ENCODE measurements at places on chromosomes 2 and 18.

- DNase-seq: no peak
These were observed 87.3 kb downstream of the ACOXL start for GRCh38 chr2:110819711-110820110.

- DNase-seq: no peak
These were observed 797 bp downstream of the TXNL4A start for GRCh38 chr18:79987566-79987965.

DNA sequence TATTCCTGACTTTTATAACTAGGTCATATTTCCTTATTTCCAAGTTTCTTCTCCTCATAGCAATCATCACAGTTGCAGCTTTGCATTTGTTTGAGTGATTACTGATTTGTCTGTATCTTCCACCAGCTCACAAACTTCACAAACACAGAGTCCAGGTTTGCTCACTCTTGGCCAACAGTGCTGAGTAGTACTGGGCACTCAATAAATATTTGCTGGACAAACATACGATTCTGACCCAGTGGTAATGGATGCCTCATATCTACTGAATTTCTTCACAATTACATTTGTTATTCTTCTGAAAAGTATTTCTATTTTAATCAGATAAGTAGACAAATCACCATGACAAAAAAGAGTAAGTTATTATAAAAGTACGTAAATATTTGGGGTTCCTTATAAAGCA is 516.3 kb downstream of the TDRD15 start:
- DNase-seq: no peak

DNA sequence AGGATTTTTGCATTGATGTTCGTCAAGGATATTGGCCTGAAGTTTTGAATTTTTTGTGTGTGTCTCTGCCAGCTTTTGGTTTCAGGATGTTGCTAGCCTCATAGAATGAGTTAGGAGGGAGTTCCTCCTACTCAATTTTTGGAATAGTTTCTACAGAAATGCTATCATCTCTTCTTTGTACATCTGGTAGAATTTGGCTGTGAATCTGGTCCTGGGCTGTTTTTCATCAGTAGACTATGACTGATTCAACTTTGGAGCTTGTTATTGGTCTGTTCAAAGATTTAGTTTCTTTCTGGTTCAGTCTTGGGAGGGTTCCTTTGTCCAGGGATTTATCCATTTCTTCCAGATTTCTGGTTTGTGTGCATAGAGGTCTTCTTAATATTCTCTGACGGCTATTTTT is 166.7 kb downstream of the ST6GAL2 start:
- no peak for DNase-seq

DNA sequence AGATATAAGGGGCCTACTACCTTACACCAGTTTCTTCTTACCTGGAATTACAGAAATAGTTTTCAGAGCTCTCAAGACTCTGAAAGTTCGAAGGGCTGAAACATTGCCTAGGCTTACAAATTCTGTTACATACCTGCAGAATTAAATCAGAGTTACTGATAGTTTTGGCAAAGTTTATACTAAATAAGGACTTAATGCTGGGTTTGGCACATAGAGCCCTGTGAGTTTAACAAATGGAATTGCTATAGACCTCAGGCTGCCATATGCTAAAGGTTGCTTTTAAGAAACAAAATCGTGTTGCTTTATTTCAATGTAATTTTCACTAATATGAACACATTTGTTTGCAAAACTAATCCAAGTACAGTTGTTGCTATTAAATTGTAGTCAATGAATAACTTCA is 40.1 kb downstream of the SCN3A start:
- DNase-seq: no peak

- no peak for DNase-seq
These were observed 48.2 kb upstream of the TMEM200C start for GRCh38 chr18:5943514-5943913.

DNA sequence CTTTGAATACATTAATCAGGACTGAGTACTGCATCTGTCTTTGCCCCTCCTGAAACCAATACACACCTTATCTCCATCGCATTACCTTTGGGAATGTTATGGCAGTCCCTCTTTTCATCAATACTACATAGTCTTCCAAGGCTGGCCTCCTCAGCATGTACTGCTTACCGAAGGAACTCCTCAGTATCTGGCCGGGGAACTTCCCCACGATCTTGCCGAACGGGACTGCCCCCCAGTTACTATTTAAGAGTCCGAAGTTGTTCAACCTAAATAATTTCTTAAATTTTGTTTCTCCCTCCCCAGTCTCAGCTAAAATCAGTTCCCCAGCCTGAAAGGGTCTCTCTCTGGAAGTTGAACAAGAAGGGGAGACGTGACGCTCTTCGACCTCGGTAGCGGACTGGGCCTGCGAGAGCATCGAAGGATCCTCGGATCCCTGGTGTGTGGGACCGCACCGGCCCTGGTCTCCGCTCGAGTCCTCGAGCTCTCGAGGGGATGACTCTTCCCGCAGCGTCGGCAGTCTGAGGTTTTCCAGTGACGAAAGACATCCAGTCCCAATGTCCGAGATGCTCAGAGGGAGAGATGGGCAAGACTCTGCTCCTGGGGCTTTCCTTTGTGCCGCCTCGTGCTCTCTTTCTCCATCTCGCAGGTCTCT is 489 bp downstream of the TRMT61B start:
- no peak for DNase-seq

- DNase-seq: no peak
These were observed 47.6 kb downstream of the GNAL start for GRCh38 chr18:11736656-11737055.

- no peak for DNase-seq
These were observed 156.6 kb downstream of the INO80D start for GRCh38 chr2:205929246-205929942.

- DNase-seq: no peak
These were observed 65.6 kb downstream of the TLK1 start for GRCh38 chr2:171095014-171095582.

DNA sequence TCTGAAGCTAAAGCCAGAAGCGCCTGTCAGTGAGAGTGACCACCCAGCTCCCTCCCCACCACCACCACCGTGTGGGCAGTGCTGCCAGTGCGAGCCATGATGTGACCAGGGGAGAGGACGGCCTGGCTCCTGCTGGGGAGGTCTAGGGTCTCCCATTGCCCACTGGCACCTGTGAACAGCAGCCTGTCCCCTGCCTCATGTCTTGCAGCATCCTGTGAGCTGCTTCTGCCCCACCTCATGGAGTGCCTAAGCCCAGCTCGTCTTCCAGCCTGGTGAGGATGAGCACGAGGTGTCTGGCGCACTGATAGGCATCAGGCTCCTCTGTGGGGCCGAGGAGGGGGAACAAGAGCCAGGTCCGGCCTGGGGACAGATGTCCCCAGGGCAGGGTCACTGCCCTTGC is 61.4 kb downstream of the FAM168B start:
- DNase-seq: no peak

- no peak for DNase-seq
These were observed 108.1 kb upstream of the MSTN start for GRCh38 chr2:190170673-190171072.

- DNase-seq: peak; percentile 4
These were observed 189.0 kb downstream of the RPIA start for GRCh38 chr2:88880441-88880953.

GRCh38 chr2:60552078-60552850 is 1.2 kb downstream of the BCL11A start:
- no peak for DNase-seq

DNA sequence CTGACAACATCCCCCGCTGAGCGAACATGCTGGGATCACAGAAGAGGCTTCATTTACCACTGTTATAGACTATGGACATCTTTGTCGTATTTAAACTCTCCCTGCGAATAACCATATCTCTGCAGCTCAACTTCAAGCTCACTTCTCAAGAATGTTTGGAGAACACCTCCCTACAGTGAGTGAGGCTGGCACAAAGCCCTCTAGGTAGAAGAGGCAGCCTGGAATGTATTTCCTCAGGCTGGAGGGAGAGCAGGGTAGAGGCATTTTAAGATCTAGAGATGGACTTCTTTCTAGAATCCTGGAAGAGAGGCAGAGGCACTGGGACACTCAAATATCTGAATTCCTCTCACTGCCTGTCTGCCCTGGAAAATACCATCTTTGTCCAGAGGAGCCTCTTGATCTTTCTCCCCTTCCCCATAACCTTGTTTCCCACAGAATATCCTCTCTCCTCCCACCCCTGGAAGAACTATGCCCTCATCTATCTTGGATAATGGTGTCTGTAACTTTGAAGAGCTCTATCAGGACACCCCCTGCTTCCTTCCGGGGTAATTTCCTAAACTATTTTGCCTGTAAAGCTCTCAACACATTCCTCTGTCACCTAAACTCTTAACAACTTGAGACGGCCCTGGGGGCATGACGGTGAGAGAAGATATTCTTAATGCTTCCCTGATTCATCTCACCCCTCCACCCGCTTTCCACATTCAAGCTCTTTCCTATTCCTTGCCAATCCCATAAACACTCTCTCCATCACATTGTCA is 2.4 kb upstream of the ANTXR1 start:
- no peak for DNase-seq

- DNase-seq: no peak
These were observed 75.3 kb upstream of the NPAS2 start for GRCh38 chr2:100744589-100744988.

DNA sequence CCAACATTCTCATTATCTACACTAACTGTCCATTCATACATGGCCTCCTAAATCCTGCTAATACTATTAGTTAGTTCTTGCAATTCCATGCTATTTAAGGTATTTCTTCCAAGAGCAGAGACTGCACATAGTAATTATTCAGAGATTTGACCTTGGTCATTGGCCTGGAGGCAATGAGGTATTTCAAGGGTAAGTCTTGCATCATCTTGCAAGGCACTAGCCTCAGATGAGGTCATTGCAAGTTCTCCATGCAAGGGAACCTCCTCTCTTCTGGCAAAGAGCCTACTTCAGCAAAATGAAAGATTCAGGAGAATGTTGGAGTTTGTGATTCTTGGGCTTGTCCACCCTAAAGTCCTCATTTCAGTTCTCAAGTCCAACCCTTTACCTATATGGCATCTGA is 48.5 kb upstream of the IKZF2 start:
- DNase-seq: no peak

DNA sequence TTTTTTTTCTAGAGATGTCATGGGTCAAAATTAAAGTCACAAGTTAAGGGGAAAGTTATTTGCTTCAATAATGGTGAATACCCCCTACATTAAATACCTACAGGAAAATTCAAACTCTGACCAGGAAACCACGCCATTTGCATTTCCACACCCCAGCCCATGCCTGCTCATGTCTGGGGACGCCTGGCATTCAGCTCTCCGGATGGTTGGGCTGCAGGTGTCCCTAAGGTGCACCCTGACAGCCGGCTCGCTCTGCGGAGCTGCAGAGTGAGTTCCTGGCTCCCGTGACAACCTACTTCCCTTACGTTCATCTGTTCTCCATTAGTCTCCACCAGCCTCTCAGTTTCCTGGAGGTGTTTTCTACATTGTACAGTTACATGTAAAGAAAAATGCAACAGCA is 122.7 kb upstream of the RIOK3 start:
- no peak for DNase-seq

- no peak for DNase-seq
These were observed 50.8 kb downstream of the EDAR start for GRCh38 chr2:108938077-108938710.

GRCh38 chr2:16277117-16277516 is 336.8 kb downstream of the MYCN start:
- no peak for DNase-seq

DNA sequence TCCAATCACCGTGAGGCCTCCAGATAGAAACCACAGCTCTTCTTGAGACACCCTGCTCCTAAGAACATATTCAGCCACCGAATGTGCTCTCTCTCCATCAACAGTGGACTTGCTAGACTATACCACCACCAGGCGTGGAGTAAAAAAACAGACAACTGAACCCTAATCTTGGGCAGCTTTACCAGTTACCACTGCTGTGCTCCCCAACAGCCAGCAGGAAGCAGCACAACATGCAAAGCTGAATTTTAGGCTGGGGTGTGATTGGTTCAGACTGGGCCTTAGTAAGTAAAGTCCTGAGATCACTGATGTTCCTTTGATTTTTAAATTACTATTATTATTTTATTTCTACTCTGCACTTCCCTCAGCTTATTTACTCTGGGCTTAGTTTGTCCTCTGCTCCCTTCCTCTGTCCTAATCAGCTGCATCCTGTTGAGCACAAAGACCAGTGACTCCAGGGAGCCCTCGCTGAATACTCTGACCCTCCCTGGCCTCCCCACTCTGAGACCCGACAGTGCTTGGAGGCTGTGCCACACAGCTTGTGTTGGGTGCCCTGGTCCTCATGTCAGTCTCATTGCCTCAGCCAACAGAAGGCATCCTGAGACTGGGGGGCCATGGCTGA is 21.9 kb downstream of the MRPL35 start:
- no peak for DNase-seq

- DNase-seq: no peak
These were observed 53.8 kb upstream of the ASB18 start for GRCh38 chr2:236317938-236318396.

- DNase-seq: peak; percentile 46
These were observed 332.7 kb upstream of the POU3F3 start for GRCh38 chr2:104521247-104521646.

DNA sequence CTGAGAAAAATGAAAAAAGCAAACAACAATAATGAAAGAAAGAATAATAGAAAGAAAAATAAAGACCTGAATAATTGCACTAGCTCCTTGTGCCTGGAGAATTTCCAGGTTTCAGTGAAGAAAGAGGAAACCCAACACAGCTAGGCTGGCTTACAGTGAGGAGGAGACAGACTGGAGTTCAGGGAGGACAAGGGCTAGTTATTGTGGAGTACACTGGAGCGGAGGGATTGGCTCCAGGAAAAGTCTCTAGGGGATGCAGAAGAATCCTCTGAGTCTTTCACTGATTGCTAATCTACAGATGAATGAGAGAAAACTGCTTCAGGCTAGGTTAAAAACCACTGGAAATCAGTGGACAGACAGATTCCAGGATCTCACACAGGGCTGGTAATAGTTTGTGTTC is 163.6 kb upstream of the RBMS1 start:
- DNase-seq: no peak

- no peak for DNase-seq
These were observed 85.9 kb downstream of the SPTBN1 start for GRCh38 chr2:54541995-54542394.

DNA sequence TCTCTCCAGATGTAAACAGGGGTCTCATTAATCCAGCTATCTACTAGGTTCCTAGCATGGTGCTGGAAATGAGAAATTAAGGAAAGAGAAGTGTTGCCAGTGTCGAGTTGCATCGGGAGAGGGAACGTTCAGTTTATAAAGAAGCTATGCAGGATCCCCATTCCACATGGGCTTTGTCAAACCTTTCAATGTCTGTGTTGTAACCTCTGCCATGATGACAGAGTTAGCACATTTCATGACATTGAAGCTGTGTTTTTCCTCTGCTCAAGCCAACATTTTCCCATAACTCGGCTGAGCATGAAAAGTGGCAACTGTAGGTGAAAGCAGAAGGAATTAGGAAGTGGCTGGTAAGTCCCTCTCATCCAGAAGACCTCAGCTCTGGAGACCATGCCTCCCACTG is 133.4 kb downstream of the WDSUB1 start:
- no peak for DNase-seq
